ENCODE measurements at places on chromosomes 3 and 15.

- no peak for DNase-seq
Measured at GRCh38 chr3:174907628-174908407, 48.7 kb downstream of the NAALADL2 start.

DNA sequence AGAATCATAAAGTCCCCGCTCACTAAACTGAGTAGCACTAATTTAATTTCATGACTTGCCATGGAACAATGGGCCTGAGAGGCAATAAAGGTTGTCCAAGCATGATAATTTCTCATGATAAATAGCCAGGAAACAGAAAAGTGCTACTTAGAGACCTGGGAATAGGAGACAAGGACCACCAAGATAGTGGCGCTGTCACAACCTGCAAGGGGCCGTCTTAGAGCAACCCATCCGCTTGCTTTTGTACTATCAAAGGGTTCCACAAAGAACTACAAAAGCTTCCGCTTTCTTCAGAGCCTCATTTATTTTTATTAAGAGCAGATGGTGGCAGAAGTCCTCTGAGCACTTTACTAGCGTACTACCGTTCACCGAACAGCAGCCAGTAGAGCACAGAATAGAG lies 421.7 kb upstream of the GRM7 start:
- DNase-seq = no peak

DNA sequence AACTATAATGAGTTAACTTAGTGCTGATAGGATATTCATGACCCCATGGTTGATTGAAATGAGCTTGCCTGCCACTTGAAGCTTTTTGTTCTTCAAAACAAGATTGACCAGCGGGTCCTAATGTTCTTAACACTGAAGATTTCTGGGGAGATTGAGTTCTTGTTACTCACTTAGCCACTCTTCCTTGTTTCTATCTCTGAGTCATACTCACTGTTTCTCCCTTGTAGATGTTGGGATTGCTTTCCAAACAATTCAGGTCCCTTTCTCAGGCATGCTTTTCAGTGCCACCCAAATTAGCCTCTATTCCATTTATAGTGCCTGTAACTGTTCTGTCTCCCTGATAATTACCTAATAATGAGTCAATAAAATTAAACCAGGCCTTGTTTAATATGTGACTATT lies 517.0 kb downstream of the SQOR start:
- DNase-seq = no peak

DNA sequence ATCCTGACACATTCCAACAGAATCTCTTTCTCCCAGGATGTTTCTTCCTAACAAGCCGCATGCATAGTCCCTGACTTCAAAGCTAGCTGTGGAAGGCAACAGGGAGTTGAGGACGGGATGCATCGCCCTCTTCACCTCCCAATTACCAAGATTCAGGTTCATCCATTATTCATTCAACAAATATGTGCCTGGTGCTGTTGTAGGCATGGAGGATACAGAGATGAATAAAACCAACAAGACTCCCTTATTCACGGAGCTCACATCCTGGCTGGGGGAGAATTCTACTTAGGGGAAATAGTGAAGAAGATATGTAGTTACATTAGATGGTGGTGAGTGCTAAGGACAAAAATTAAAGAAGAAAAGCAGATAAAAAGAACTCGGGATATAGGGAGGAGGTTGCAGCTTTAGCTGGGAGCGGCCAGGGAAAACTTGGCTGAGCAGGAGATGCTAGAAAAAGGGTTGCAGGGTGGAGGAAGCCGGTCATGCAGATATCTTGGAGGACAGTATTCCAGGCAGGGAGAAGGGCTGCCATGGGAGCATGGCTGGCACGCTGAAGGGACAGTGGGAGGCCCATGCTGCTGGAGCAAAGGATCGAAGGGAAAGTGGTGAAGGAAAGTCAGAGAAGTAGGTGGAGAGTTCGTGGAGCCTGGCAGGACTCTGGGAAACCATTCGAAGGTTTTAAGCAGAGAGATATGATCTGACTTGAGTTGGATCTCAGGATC lies 5.0 kb downstream of the ITGB5 start:
- DNase-seq = no peak

Measured in spinal cord (tissue), 10 donors.